Stimulated activated CD4-positive, alpha-beta T cell treated with anti-CD3 and anti-CD28 coated beads, TNF-alpha, amount 100 ng/mL, for 1 hour (primary cell): ENCODE measurements at places on chromosomes 4 and X.

- no peak for DNase-seq
Observed at GRCh38 chr4:149531861-149532260, 283.8 kb downstream of the IQCM start.

DNA sequence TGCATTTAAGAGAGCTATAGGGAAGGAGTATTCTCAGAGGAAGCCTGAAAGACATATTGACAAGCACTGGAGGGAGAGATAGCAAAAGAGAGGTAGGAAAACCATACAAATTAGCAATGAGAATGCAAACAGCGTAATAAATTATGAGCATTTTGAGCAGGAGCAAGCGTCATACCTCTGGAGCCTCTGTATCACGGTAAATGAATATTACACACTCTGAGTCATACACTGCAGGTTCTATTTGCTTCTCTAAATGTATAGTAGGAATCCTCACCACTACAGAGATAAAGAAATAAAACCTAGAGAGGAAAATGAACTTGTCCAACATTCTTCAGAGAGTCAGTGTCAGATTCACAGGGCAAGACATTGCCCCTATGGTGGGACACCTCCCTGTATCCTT lies 46.4 kb upstream of the GABRE start:
- no peak for DNase-seq

DNA sequence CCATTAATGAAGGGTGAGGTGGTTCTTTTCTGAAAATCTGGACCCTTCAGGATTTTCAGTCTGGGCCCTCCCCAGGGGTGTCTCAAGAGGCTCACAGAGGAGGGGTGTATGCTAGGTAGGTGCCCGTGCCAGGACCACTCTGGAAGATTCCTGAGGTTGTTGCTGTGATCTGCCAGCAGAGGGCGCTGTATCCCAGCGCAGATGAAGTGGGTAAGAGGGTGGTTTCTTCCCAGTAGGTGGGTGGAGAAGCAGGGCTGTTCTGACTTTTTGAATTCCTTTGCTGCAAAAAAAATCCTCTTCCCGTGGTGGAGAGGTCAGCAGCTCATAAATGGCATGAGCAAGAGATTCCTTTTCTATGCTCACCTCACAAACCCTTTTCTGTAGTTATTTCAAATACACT lies 51.1 kb downstream of the SCML1 start:
- peak; percentile 21 for DNase-seq

GRCh38 chrX:153447581-153447960 lies 1.7 kb upstream of the TREX2 start:
- DNase-seq: no peak

DNA sequence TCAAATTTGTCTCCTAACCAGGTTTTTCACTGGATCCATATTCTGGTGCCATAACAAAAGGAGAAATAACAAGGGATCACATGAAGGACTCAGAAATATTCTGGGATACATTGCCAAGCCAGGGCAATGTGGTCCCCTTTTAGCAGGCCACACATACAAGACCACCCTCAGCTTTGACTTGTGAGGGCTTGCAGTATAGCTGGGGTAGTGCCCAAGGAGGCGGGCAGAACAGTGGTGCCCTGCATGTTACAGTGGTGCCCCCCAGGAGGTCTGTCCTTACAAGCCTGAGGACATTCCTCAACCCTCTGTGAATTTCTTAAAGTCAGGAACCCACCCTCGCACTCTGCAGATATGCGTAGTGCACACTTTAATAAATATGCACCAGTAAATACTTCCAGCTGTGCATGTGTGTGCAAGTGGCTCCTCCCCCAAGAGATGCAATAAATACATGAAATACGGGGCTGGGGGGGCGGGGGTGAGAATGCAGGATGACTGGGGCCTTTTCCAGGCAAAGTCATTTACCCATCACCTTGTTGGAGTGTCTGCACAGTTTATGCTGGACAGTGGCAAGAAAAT lies 34.4 kb upstream of the TBL1X start:
- DNase-seq: no peak
